DMS 273 treated with DMSO at 0.1 percent for 48 hours (cell line): ENCODE measurements at places on chromosomes 11 and 22.
A peak's percentile ranks its signal among the peaks of the same experiment; 100 is the strongest.

DNA sequence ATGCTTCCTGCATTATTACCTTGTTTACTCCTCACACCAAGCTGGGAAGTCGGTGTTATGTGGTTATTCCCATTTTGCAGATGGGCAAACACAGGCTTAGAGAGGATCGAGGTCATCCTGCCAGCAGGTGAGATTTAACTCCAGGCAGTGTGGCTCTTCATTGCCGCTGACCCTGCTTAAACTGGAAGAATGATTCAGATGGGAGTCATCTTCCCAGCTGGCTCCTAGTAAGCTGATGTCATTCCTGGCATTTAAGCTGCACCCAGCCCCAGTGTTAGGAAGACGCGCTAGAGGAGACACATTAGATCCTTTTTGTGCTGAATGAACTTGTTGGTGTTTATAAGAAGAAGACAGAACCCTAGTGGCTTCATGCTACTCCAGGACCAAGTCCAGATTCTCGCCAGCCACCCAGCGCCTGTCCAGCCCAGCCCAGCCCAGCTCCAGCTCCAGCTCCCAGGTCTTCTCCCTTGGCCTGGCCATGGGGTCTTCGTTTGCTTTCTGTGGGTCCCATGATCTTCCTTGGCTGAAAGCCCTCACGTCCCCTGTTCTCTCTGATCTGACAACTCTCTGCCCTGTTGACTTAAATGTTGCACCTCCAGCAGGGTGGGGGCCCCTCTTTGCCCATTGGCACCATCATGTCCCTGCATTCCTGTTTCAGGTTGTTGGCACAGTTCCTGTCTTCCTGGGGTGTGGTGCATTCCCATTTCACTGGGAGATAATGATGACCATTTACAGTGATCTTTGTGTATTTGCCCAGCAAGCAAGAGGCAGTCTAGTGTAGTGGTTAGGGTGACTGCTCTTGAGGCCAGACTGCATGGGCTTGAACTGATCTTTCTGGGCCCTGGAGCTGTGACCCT is 13.6 kb downstream of the PARVB start:
- no peak for DNase-seq

DNA sequence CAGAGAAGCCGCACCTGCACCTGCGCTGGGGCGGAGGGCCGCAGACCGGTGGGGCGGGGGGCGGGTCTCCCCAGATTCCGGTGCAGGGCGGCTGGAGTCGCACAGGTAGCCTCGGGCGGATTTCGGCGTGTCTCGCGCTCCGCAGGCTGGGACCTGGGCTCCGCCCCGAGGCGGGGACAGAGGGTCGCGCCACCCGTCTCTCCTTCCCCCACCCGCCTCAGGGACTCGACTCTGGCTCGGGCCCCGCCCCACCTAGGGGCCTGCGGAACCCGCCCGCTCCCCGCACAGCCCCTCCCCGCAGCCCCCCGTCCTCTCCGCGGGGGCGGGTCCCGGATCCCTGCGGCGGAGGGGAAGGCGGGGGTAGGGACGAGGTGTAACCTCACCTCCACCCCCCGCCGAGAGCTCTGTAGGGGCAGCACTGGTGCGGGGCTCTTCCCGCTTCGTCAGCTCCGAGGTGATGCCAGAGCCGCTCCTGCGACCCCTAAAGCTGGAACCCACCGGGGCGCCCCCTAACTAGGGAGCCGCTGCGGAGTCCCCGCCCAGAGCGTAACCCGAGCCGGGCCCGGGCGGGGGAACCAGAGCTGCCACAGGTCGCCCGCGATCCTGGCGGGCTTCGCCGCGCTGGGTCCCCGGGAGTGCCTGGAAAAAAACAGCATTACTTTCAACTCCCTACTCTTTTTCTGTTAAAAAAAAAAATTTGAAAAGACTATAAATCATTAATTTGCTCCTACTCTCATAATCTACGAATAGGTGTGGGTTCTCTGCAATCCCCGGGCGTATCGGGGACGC is at the start of gene SLC29A2:
Gene SLC29A2, minus strand, starts transcription at position 134 of the 789 bp plus-strand sequence. CDS start 169 bp downstream, outside the sequence.
- DNase-seq: peak; percentile 58

DNA sequence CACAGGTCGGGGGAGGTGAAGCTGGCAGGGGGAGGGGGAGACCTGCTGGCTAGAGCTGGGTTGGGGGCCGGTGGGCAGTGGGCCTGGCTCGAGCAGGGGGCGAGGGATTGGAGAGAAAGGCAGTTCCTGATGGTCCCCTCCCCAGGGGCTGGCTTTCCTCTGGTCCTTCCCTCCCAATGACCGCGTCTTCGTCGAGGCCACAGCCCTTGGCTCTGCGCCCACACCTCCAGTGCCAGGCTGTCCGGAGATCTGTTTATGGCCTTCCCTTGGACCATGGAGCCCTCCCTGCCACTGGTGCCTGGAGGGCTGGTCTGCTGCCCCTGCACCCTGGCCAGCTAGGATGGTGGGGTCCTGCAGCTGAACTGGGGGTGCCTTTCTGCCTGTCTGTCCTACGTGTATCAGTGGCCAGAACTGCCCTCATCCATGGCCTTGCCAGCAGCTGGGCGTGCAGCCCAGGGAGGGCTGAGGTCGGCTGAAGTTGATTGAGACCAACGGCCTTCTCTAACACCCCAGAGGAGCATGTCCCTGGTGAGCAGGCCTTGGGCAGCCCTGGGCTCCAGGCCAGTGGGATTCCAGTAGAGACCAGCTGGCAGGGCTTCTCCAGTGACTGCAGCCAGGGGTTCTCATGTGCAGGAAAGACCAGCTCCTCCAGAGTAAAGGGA is 12.3 kb downstream of the TANGO2 start:
- no peak for DNase-seq

GRCh38 chr11:63226488-63227114 is 16.8 kb downstream of the SLC22A25 start:
- no peak for DNase-seq

GRCh38 chr11:14657841-14658240 is 14.2 kb downstream of the PDE3B start:
- no peak for DNase-seq

GRCh38 chr11:41309111-41309522 is 150.3 kb downstream of the LRRC4C start:
- no peak for DNase-seq

DNA sequence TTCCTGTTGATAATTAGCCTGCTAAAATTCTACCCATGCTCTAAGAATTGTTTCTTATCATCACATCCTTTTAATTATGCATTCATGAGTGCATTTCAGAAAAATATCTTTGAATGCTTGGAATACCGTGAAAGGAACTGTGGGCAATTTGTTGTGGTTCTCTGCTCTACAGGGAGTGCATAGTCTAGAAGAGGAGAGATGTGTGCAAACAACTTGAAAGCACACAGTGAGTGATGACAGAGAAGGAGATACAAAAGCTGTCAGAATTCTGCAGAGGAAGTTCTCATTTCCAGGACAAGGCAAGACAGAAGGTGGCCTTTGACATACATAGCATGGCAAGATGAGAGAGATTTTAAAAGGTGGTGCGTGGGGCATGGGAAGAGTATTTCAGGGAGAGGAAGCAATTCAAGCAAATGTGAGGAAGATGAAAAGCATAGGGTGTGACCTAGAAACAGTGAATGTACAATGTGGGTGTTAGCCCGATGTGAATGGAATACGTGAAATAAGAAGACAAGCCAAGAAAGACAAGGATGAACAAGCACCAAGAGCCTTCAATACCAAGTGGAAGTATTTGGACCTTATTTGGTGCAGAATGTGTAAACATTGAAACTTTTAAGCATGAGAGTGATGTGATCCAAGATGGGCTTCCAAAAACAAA is 5.0 kb downstream of the MMP8 start:
- no peak for DNase-seq

DNA sequence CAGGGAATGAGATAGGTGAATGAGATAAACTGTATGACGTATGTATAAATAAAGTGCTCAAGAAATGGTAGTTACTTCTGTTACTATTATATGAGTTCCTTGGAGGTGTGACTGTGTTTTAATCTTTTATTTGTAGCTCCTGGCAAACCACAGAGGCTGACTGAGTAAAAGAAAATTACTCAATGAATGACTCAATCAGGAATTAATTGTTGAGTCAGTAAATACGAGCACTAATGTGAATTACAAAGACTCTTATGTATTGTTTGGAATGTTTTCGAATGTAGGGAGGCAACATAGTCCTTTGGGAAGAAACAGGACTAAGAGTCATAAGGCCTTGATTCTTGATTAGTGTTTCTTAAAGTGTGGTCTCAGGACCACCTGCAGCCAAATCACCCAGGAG is 51.1 kb upstream of the BLID start:
- DNase-seq: no peak

- DNase-seq: no peak
Observed at GRCh38 chr11:117750357-117750756, 46.7 kb downstream of the DSCAML1 start.

GRCh38 chr22:43244402-43244801 is 57.5 kb upstream of the TTLL12 start:
- DNase-seq: no peak

GRCh38 chr22:24118689-24119384 is 62.5 kb upstream of the SUSD2 start:
- no peak for DNase-seq

DNA sequence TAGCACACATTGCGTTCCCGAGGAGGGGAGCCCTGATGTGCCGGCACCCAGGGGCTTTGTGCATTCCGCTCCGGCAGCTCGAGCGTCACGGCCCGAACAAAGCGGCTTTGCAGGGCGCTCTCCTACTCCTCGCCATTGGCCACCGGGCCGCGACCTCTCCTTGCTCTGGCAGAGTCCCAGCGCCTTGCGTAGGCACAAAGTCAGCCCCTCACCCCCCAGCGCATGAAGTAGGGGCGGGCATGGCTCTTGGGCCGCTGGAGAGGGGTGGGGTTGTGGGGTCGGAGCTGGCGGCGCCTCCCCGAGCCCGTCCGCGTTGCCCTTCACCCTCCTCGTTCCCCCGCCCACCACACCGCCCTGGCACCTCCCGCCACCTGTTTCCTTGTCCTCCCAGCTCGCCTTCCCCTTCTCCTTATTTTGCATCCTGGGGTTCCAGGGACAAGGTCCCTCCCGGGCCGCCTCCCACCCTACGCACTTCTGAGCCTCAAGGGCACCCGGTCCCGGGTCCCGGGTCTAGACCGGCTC is 753 bp upstream of the PPARA start:
- no peak for DNase-seq

GRCh38 chr22:30830907-30831306 is 136.2 kb downstream of the OSBP2 start:
- DNase-seq: no peak

DNA sequence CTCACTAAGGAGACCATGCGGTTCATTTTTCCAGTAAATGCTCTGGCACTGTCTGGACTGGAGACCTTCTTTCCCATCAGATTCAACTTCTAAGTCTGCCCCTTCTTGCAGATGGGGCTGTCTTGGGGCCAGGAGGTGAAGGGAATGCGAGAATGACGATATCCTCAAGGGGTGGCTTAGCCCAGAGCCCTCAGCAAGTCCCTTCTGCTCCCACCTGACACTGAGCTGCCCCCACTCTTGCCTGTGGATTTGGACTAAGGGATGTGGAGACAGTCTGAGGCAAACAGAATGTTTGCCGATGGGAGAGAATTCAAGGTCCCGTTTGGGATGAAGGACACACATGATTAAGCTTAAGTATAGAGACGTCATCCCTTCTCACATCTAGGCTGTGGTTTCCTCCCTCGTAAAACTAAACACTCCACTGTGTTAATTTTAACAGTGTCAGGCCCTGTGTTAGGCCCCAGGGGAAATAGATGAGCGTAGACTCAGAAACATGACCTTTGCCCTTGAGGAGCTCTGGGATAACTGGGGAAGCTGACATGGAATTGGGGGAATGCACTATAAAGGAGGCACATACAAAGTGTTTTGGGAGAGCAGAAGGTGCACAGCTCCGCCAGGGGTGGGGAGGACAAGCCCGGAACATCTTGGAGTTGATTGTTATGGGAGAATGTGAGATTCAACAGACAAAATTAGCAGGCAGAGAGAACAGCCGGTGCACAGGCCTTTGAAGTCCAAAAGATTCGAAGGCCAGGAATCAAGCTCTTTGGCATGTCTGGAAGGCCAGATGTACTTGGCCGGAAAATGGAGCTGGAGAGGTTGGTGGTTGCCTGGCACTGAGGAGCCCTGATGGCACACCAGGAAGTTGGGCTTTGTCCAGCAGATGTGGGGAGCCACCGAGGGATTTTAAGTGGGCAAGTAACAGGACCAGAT is 71.6 kb downstream of the ST3GAL4 start:
- peak; percentile 36 for DNase-seq

DNA sequence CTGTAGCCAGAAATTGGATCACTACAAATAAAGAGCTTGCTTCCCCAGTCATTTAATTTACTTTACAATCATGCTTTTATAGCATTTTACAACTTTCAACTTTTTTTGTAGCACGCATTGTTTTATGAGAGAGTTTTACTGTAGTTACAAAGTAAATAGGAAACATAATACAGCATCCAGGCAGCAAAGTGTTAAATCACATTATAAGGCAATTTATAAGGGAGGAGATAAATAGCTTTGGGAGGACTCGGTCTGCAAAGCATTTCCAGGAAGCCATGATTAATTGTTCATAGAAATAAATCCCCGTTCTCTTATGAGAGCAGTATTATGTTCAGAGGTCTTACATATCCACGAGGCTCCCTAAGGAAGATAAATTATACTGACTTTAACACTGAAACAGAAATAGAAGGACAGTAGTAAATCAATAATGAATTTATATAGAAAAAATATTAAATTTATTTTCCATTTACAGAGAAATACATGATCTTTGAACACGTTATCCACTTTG is 792.6 kb upstream of the RAG2 start:
- DNase-seq: no peak

DNA sequence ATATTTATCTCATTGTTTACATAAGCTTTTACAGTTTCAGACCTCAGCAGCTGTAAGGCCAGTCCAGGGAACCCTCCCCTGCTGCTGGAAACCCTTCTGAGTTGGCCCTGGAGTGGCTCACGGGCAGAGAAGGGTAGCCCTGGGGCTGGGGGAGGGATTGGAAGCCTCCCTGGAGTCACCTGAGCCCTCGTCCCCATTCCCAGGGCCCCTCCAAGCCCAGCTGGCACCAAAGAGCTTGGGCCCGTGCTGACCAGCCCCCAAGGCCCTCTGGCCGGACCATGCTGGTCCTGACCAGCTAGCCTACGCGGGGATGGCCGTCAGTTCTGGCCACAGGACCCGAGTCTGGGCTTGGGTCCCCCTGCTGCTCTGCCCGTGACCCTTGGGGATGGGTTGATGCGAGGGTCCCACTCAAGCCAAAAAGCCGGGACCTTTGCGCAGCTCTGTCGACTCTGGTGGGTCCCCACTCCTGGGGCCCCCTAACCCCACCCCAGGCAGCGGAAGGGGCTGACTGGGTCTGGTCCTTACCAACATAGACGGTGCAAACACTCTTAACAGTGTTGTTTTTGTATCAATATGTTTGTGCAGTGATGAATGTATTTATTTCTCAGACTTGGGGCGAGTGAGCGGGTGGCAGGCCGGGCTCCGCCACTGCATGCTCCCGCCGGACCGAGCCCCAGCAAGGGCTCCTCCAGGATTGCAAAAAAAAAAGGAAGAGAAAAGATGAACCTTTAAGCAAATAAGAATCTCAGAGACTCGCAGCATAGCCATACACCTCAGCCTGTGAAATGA is 17.5 kb upstream of the TMEM191C start:
- no peak for DNase-seq
